ENCODE measurements at places on chromosomes 7 and 10. TPM values are rescaled to one million over a fixed set of nuclear protein-coding genes. Genes with fewer than 3 reads are reported as not detected.

GRCh38 chr10:118531105-118531852 is 64.2 kb downstream of the PRLHR start:
- DNase-seq: no peak

DNA sequence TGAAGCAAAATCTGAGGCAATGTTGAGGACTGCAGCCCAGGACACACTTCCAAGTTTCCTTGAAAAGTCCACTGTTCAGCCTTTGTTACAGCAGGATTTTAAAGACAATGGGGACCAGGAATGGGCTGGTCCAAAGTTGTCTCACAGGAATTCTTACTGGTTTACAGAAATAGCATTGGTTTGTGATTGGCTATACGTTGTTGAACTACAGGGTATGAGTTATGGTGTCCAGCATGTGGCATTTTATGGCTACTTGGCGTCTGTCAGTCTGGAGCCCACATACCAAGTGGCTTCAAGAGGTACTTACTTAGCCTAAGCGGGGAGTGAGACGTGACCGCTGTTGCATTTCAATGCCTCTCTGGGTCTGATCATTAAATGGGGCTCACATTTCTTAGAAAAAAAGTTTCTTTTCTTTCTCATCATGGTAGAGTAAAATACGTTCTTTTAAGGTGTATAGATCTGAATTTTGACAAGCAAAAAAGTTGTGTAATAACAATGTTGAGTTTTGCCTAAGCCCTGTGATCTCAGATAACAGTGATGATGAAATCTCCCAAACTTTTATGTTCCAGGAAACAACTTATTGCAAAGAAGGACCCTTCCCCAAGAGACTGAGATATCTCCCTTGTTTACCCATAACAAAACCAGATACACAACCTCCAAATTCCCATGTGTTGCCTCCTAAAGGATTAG is 100.0 kb upstream of the TRIM24 start:
- no peak for DNase-seq

DNA sequence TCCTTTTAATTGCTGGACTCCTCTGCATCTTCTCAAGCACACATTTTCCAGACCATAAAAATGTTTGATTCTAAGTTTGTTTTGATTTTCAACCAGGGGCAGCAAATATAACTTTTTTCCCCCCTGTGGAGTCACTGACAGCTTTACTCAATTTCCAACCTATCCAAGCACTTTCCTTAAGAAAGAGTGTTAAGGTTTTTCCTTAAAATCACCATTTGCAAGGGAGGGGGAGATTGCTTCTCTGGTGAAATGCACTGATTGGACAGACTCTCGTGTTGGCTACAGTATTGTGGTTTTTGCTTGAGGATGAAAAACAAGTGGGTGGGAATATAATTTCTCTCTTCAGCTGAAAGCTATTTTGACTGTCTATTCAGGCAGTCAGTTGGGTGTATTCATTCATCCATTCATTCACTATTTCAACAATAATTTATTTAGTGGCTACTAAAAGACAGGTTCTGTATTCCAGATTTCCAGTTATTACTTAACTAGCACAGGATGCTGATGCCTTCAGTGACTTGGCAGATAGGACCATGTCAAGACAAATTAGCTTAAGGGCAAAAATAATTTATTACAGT is 146.3 kb downstream of the BAMBI start:
- no peak for DNase-seq

DNA sequence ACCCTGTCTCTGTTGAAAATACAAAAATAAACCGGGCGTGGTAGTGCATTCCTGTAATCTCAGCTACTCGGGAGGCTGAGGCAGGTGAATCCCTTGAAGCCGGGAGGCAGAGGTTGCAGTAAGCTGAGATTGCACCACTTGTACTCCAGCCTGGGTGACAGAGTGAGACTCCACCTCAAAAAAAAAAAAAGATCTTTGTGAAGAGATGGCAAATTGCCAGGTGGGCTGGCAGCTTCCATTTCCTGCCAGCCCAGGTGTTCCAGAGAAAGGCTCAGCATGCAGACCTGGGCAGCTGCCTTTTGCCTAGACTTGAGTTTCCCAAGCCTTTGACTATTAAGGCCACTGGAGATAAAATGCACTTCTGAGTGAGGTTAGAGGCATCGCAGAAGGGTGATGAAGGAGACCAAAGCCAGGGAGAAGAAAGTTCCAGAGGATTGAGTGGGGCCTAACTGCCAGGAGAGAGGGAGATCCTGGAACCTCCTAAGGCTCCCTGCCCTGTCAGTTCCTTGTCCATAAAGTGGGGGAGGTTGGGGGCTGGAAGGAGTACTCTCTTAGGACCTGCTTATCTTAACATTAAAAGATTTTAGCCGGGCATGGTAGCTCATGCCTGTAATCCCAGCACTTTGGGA is 10.0 kb upstream of the DDIT4 start:
- DNase-seq: no peak

DNA sequence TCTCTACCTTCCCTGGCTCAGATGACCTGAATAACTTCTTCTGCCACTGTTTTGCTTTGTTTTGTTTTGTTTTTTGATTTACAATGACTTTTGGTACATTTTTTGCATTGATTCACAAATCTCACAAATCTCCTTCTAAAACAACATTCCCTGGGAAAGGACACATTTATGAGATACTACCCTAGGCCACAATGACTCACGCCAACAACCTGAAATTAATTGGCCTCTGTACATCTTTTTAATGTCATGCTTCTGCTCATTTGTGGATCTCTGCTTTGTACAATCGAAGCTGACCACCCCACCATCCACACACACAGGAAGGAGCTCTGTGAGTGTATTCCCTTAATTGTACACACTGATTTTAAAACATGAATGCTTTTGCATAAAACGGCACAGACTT is 156.7 kb upstream of the PFKP start:
- DNase-seq: no peak

GRCh38 chr7:42735081-42735480 is 176.8 kb downstream of the C7orf25 start:
- DNase-seq: no peak

DNA sequence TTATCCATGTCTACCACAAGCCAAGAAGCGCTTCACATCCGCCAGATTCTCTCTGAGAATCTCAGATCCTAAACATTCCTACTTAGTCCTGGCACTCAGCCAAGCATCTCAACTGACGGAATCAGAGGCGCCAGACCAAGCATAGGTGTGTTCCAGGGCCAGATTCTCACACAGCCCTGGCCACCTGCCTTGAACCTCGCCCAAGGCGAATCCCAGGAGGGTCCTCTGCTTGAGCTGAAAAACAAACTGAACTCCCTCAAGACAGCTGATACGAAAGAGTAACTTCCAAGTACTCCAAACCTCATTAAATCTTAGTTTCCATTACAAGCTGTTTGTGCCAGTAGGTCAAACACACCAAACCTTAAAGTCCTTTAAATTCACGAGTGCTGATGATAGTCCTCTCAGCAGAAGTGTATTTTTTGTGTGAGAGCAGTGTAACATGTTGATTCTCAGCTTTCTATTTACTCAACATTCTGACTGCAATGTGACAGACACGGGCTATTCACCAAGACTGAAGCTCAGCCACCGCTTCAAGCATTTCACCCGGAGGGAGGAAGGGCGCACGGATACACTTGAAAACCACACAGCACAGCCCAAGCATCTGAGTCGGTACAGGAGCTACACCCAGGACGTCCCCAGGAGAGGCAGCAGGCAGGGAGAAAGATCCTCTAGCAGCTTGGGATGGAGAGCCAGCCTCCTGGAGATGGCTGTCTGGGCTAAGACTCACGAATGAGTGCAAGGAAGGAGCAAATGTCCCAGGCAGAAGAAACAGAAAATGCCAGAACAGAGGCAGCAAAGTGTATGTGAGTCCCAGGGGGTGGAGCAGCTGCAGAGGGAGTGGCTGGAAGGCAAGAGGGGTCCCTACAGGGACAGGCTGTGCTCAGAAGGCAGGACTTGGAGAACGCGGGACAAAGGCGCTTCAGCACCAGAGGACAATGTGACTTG is 6.0 kb downstream of the PARD3 start:
- DNase-seq: no peak

GRCh38 chr10:24701447-24701846 is 22.2 kb downstream of the ARHGAP21 start:
- no peak for DNase-seq

DNA sequence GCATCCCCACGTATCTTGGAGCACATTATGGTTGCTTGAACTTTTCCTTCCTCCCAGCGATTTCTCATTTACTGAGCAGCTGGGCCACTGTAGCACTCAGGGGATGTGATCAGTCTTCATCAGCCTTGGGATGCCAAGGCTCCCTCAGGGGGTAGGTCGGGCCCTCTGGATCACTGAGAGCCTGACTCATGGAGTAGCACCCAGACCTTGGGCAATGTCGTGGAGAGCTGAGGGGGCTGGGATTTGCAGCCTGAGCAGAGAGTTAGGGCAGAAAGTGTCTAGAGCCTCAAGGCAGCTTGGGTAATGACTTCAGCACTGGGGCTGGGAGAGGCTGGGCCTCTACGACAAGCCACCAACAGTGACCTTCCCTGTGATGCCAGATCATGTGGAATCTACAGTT is 86.5 kb upstream of the CXCL12 start:
- no peak for DNase-seq

GRCh38 chr10:13959443-13960359 is 371.0 kb downstream of the FRMD4A start:
- peak; percentile 36 for DNase-seq

DNA sequence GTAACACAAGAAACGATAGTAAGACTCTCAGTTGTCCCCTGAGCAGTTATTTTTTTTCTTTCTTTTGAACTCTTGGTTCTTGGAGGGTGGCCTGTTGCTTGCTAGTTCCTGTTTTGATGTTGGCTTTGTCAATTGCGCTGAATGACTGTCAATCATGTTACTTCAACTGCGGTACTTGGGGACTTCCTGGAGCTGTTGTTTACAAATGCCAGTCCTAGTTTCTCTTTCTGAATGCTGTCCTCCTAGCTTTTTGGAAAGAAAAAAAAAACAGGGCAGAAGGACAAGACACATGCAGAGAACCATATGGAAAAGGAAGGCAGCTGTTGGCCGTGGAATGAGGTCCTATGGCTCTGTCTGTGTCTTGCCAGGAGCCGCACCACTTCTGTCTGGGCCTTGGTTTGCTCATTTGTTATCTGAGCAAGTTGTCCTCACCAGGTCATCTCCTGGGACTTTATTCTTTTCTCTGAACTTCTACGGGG is 7.0 kb upstream of the PDCD4 start:
- DNase-seq: no peak

- DNase-seq: peak; percentile 23
Measured at GRCh38 chr7:140049339-140050024, 13.3 kb downstream of the PARP12 start.

GRCh38 chr7:44472843-44473242 is 17.6 kb downstream of the NUDCD3 start:
- no peak for DNase-seq

DNA sequence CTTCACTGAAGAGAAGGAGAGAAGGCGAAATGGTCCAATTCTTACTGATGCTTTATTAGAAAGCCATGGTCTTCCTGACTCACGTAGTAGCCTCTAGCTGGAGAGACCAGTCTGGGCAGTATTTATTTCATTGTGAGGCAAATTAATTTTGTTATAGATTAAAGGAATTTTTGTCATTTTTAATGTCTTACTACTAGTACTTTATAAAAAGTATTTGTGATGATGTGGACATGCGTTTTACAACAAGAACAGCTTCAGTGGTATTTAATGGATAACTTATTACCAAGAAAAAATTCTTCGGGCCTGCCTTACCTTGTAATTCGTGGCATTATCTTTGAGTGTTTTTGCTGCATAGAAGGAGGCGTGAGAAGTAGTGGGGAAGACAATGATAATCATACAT is 339.4 kb upstream of the SHH start:
- no peak for DNase-seq

DNA sequence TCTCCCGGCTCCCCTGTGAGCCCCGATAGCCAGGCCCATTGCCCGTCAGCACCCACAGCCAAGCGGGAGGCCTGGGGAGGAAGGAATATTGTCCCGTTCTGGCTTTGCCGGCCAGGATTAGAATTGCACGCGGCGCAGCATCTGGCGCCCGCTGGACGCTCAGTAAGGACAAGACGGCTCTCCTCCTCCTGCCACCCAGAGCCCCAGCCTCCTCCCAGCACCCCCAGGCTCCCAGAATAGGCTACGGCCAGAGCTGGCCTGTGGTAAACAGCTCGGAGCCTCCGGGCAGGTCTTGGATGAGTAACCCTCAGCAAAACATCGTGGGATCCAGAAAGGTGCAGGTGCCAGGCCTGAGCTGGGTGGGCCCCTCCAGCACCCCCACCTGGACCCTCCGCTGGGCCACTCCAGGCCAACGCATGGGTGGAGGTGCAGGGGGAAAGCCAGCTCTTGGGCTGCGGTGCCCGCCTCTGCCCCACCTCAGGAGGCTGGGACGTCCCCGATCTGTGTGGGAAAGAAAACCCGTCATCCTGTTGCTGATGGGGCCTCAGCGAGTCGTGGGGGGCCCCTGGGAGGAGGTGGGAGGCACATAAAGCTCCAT is 5.8 kb upstream of the FAM20C start:
- DNase-seq: no peak

GRCh38 chr7:36840904-36841303 is 116.6 kb upstream of the AOAH start:
- no peak for DNase-seq

GRCh38 chr10:118213436-118213835 is 128.7 kb downstream of the FAM204A start:
- no peak for DNase-seq

DNA sequence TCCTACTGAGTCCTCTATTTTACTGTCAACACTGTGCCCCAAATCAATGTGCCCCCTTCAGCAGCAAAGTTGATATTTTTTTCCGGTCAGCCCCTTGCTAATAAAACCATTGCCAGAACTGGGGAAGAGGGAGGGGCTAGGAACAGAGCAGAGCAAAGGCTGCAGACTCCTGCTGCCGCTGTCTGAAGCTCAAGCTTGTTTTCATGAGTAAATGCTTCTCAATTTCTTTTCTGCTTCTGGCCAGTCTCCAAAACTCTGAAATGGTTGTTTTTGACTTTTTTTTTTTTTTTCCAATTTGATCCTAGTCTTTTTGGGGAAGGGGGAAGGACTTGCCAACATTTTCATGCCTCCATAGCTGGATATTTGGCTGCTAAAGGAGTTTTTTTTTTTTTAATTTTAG is 26.7 kb upstream of the PROSER2 start:
- no peak for DNase-seq

- peak; percentile 86 for DNase-seq
Measured at GRCh38 chr7:106775552-106775936, 89.5 kb upstream of the PIK3CG start.

GRCh38 chr10:59580026-59580863 is 129.4 kb downstream of the SLC16A9 start:
- DNase-seq: no peak

- no peak for DNase-seq
Measured at GRCh38 chr10:80372675-80373074, 16.1 kb downstream of the DYDC2 start.

GRCh38 chr7:137020351-137020750 is 151.9 kb downstream of the CHRM2 start:
- DNase-seq: no peak

GRCh38 chr7:17554341-17555015 is 256.0 kb downstream of the AHR start:
- DNase-seq: no peak

The CREB5 gene
- 1.00 TPM for total RNA-seq

The CDK14 gene
- total RNA-seq: 20.8 TPM

The CLRN3 gene
- not detected for total RNA-seq

The GHITM gene
- total RNA-seq: 221 TPM

The PAX2 gene
- not detected for total RNA-seq

The ELAPOR2 gene
- total RNA-seq: not detected

The SLC29A3 gene
- 1.1 TPM for total RNA-seq

The TMEM184A gene
- total RNA-seq: 3.2 TPM

Data from SJSA1 (cell line).